ENCODE measurements at places on chromosomes 1 and 21.
A peak's percentile ranks its signal among the peaks of the same experiment; 100 is the strongest.

- DNase-seq = no peak
Measured at GRCh38 chr1:9235096-9235459, 504 bp downstream of the H6PD start.

GRCh38 chr1:50421366-50421748 is 1.9 kb downstream of the DMRTA2 start:
- no peak for DNase-seq

- no peak for DNase-seq
Measured at GRCh38 chr1:248788327-248788726, 32.8 kb upstream of the LYPD8 start.

- no peak for DNase-seq
Measured at GRCh38 chr1:109208394-109208793, 5.3 kb upstream of the SARS1 start.

GRCh38 chr1:62691062-62691844 is 3.1 kb upstream of the DOCK7 start:
- no peak for DNase-seq

DNA sequence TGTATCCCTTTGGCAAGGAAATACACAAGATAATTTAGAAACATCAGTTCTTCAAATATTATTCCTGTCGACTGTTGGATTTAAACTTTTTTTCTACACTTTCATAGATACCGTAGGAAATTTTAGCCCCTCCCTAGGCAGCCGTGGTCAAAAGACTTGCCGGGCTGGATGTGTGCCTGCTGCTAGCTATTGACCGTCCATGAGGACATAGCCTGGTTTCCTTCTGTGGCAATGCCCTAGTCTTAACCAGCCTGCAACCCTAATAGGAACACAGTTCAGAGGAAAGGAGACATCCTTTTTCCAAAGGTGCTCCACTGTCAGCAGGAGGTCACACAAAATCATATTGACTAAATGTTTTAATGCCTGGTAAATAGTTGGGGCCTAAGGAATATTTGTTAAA is 20.4 kb upstream of the KIAA1614 start:
- no peak for DNase-seq

DNA sequence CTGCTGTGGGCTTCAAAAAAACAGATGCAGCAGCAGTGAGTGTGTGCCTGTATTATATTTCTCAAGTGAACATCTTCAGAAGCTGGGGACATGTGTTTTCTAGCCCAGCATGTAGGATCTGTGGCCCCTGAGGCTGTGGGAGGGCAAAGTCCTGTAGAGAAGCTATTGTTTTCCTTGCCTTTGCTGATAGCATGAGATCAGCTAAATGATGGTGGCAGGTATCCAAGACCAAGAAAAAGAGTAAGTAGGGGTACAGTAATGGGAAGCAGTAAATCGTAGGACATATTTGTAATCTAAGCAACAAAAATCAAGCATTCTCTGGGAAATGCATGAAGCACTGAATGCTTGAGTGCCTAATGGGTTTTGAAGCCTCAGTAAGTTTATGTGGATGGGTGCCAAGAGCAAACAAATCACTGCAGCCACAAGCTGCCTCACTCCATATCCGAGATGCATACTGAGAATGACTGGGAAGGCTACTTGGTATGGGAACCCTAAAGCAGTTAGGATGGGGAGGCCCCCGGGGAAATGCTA is 98.3 kb downstream of the CD58 start:
- no peak for DNase-seq

GRCh38 chr1:209704584-209704983 is at the start of gene HSD11B1:
HSD11B1 (plus strand) TSS chr1:209704846; CDS start chr1:209704943, 97 bp downstream.
- no peak for DNase-seq

DNA sequence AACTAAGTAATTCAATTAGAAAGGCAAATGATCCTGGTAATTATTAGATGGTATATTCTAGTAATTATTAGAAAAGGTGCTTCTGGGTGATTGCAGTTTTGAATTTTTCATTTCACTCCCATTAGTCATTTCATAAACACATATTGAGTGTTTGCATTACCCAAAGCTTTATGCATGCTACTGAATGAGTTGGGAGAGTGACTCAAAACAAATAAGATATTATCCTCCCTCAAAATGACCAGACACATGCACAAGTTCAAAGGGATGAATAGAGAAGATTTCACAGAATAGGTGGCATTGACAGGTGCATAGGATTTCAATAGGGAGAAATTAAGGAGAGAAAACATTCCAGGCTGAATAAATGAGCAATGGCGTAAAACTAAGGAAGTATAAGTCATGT is 84.7 kb downstream of the PHTF1 start:
- DNase-seq = no peak

DNA sequence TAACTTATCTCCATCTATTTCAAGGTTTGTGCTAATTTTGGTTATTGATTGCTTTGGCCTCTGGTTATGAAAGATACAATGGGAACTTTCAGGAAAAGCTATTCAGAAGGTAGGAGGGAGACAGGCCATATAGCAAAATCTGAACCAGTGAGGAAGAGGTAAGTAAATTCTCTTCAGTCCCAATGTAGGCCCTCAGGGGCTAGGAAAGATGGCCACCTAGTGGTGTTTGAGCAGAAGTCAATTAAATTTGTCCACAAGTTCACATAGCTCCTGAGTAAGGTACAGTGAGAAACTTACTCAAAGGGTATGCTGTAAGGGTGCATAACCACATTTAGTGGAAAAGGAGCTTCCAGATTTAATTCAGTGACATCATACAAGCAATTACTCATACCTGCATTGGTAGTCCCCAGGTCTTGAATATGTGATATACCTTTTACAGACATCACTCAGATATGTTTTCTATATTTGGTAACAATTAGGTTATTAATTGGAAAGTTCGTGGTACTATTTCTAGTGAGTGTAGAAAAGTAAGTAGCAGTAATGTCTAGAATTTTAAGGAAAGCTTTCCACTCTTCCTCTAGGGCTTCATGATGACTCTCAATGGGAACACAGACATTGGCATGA is 21.4 kb upstream of the FMO1 start:
- peak; percentile 4 for DNase-seq

- DNase-seq = no peak
Measured at GRCh38 chr1:17119773-17120480, 676 bp upstream of the PADI2 start.

- DNase-seq = no peak
Measured at GRCh38 chr1:36486439-36487335, 4.0 kb upstream of the CSF3R start.

- DNase-seq = no peak
Measured at GRCh38 chr1:63326106-63326472, 3.7 kb downstream of the FOXD3 start.

DNA sequence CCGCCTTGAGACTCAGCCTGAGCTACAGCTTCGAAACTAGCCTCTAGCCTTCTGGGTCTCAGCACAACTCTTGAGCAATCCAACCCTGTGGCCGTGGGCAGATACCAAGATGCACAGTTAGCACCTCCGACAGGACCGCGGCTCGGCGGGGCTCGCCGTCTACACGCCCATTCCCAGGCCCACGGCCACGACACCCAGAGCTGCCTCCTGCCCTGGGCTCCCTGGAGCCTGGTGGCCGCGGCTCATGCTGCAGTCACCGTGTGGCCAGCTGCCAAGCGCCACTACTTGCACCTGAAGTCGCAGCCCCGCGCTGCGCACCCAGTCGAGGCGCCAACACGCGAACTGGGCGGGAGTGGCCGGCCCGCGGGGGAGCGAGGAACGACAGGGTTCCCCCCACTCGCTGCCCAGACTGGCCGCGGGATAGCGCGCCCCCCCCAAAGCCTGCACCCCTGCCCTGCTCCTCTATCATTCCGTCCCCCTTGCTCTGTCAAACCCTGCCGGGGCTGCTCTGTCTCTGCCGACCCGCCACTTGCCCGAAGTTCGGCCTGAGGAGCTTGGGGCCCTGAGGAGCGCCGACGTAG is 729 bp upstream of the CDCA8 start:
- DNase-seq = no peak

GRCh38 chr1:244163861-244164510 is 112.9 kb downstream of the ZBTB18 start:
- DNase-seq = no peak

DNA sequence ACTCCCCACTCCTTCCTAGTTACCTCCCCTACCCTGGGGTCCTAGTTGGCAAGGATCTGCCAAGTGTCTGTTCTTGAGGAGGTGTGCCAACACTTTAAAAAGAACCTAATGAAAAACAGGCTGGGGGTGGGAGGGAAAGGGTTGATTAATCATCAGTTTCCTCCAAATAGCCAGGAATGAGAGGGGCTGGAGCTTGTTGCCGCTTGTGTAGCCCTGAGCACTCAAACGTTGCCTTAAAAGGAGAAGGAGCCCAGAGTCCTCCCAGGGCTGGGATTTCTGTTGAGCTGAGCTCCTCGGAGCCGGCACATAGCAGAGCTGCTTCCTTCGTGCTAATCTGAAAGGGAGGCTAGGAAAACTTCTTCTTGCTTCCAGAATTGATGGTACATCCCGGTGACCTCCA is 15.9 kb downstream of the SHISA4 start:
- DNase-seq = no peak

- no peak for DNase-seq
Measured at GRCh38 chr1:21662426-21663247, 6.5 kb downstream of the RAP1GAP start.

DNA sequence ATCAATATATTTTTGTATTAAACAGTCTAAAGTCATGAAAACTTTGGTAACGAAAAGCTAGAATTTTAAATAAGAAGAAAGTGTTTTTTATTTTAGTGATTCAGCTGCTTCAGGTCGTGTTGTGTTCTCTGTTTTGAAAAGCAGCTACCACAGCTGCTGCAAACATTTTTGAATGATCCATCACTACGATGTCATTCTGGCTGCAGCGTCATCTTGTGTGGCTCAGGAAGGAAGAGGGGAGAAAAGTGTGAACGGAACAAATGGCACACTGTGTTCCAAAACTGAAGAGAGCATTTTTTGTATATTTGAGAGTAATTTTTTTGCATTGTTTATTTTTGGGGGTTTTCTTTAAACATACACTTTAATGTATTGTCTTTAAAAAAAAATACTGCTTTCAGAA is 323.0 kb upstream of the ADGRL2 start:
- DNase-seq = no peak

DNA sequence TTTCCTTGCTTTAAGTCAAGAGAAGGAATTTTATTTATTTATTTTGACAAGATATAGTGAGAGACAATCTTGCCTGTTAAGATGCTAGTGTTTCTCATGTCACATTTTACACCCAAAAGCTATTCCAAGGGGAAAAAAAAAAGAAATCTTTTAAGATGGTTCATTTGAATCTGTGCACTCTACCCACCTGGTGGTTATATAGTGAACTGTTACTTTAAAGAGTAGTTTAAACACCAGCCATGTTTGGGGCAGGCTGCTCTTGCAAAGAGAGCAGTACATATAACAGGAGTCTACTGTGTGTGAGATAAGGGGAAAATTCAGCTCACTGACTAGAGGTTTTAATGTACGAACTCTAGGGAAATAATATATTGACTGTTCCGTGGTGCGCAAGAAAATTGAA is 3.3 kb upstream of the ELAVL4 start:
- no peak for DNase-seq

- DNase-seq = no peak
Measured at GRCh38 chr1:42152119-42152518, 1.1 kb upstream of the GUCA2B start.

DNA sequence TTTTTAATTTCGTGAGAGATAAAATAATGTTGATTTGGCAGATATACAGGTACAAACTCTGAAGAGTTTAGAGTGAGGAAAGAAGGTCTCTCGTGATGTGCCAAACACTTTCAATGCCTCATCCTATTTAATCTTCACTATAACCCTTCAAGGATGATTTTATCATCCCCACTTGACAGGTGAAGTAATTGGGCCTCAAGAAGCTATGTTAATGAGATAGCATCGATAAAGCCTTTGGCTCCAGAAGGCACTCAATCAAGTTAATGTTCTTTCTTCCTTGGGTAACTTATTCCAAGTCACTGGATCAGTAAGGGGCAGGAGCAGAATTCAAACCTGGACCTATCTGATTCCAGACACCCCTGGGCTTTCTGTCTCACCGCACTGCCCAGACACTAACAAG is 7.2 kb downstream of the LMOD1 start:
- no peak for DNase-seq

GRCh38 chr1:240068961-240069360 is 22.7 kb upstream of the FMN2 start:
- DNase-seq = no peak

DNA sequence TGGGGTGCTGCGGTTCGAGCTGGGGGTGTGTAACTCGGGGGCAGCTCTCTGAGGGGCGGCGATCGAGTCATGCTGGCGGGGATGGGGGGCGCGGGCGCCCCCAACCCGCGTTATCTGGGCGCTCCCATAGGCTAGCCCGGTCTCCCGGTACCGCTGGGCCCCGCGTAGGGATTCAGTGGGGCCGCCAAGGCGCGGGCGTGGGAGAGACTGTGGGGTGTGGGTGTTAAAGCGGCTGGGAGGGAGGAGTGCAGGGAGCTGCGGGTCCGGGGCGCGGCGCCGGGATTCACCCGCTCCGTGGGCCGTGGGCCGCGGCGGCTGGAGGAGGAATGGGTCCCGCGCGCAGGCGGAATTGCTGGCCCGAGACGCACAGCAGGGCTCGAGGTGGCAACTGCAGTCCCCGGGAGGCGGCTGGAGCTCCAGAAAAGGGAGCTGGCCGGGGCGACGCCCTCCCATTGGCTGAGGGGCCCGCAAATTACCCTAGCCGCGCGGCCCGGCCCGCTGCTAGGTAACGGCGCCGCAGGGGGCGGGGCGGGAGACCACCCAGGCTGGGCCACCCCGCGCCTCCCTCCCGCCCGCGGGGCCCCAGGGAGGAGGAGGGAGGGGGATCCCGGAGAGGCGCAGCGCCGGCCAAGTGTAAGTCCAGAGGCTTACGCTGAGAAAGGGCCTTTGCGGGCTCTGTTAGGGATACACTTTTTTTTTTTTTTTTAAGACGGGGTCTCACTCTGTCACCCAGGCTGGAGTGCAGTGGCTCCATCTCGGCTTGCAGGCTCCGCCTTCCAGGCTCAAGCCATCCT is at the start of gene PTCH2:
Gene PTCH2, minus strand, starts transcription at position 392 of the 794 bp plus-strand sequence. Its CDS starts 321 bp downstream, at position 71.
- DNase-seq = no peak

- DNase-seq = no peak
Measured at GRCh38 chr1:47208374-47208850, 18.6 kb upstream of the PDZK1IP1 start.

GRCh38 chr1:230067871-230068620 is 1.0 kb downstream of the GALNT2 start:
- peak; percentile 6 for DNase-seq

DNA sequence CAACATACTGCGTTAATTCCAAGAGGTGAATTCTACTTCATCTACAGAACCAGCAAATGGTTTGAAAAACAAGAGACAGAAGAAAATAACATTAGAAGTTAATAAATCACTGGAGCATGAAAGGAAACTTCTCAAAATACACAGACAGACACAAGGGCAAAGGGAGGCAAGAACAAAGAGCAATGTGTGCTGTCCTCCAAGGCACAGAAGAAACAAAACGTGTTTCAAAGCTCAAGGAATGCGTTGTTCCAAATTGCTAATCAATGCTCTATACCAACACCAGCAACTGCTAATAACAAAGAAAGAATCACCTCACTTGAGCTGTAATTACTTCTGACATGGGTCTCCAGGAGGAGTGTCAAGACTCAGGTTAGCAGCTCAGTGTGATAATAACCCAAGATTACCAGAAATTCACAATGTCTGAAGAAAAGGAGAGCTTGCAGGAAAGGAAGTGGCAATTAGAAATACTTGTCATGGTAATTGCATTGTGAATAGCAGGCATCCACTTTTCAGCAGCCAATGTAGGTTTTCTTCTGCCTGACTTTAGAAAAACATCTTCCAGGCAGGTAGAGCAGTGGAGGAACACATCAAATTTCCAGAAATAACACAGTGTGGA is 175.4 kb downstream of the SEC16B start:
- no peak for DNase-seq

GRCh38 chr1:206577626-206578025 is 34.6 kb downstream of the EIF2D start:
- DNase-seq = no peak

- DNase-seq = no peak
Measured at GRCh38 chr1:58454807-58455206, 91.7 kb downstream of the OMA1 start.

- no peak for DNase-seq
Measured at GRCh38 chr1:14508613-14509012, 89.9 kb upstream of the KAZN start.
